ENCODE measurements at places on chromosomes 13 and 19. TPM values are rescaled to one million over a fixed set of nuclear protein-coding genes. Genes with fewer than 3 reads are reported as not detected.

DNA sequence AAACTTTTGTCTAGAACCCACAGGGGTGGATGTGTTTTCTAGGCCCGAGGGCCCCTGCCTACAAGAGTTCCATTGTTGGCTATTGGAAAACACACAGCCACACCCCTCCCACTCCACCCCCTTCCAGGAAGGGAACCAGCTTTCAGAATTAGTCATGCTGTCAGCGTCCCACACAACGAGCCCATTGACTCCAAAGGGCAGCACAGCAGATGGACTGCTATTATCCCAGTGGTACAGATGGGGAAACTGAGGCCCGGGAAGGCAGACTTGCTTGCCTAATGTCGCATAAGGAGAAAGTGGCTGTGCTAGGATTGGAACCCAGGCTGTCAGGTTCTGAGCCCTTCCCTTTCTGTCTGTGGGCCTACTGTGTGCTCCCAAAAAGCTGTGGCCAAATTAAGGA lies 8.1 kb upstream of the FXYD3 start:
- peak; percentile 90 for DNase-seq

DNA sequence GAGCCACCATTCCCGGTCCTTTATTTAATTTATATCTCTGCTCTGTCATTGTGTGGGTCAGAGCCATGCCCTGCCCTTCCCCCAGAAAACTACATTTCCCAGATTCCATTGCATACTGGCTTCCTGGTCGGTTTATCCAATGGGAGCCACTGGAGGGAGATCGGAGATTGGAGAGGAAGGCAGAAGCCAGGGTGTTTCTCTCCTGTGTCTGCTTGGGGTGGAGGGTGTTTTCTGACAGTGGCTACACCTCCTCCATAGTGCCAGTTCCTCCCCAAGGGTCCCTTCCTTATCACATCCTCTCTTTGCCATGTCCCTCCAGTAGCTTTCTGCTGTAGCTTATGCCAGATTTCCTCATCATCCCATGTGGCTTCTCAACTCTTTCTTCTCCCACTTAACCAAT lies 19.0 kb downstream of the OLFM2 start:
- DNase-seq: peak; percentile 97

DNA sequence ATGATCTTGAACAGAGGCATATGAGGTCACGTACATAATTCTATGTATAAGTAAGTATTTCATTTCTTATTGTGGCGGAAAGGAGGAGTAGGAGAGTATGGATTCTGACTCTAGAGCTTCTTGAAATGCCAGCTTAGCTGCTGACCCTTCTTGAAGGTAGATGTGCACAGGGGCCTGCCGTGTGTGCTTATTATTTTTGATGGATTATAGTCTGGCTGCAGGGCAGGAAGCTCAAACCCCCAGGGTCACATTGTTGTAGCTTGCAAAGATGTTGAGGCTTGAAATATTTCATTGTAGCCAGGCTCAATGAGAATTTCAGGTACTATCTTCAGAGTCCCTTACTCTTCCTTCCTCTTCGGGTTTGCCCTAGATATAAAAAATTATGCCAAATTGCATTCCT lies 418.8 kb downstream of the OLFM4 start:
- no peak for DNase-seq

- DNase-seq: no peak
Measured at GRCh38 chr13:96652506-96652905, 341.8 kb downstream of the OXGR1 start.

- no peak for DNase-seq
Measured at GRCh38 chr19:2661615-2662014, 40.9 kb downstream of the GNG7 start.

GRCh38 chr19:1081301-1082164 lies 13.6 kb downstream of the POLR2E start:
- no peak for DNase-seq

Gene ATP4A
- not detected for total RNA-seq

Gene DCT
- total RNA-seq: under 0.01 TPM
